ENCODE measurements at places on chromosomes 5 and 9.

GRCh38 chr5:94017579-94017978 lies 276.2 kb upstream of the POU5F2 start:
- H3K4me1 ChIP-seq: no peaks in the 10 kb centered on the region
- no peaks in the 10 kb centered on the region for H3K36me3 ChIP-seq
- H3K4me3 ChIP-seq: no peak overlapping the region
- no peak overlapping the region for H3K27ac ChIP-seq

DNA sequence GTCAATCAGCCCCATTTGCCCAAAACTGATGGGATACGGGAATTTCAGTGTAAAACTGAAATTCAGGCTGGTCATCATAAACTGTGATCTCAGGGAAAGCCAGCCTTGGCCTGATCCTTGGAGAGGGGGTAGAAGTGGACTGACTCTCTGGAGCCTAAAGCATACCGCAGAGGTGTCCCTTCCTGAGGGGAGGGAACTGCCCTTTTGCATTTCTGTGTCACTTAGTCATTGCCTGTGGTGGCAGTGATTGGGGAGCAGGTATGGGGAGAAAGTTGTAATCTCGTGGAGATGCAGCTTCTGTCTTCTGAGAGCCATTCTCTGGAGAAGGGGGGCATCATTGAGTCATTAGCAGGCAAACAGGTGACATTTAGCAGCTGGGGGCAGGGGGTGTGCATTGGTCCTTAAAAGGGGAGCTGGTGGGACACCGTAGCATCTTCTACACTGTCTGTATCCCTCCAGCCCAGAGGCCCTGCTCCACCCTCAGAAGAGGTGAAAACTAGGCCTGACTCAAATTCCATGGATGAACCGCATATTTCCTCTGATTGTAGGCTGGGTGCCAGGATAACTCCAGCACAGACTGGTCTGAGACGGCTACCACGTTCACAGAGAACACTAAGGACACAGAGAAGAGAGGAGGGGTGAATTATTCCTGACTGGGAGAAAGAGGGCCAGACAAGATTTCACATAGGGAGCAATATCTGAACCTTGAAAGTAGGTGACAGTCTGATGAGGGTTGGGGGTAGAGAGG lies 143.3 kb downstream of the SEC61B start:
- peaks cover 3% of the 10 kb centered on the region for H3K4me1 ChIP-seq
- no peaks in the 10 kb centered on the region for H3K36me3 ChIP-seq
- H3K27me3 ChIP-seq: no peaks in the 10 kb centered on the region
- no peak for DNase-seq
- no peak overlapping the region for H3K27ac ChIP-seq

DNA sequence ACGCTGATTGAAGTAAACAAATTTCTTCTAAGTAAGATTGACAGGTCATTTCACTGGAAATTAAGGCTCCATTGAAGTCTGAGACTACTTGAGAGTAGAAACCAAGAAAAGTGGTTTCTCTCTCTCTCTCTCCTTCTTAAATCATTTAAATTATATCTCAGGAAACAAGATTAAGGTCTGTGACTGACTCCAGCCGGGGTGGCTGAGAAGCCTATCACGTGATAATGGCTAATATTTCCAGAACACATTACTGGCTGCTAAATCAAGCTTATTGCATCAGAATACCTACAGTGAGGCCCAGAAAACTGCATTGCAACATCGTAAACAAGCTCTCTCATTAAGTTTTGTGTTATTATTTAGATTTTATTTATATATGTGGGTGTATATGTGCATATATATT lies 88.4 kb downstream of the PTCD2 start:
- DNase-seq: no peak
- no peak overlapping the region for H3K27ac ChIP-seq
- H3K4me3 ChIP-seq: no peak overlapping the region
- no peaks in the 10 kb centered on the region for H3K36me3 ChIP-seq

- H3K27ac ChIP-seq: no peak overlapping the region
- H3K4me1 ChIP-seq: peaks cover 6% of the 10 kb centered on the region
- H3K27me3 ChIP-seq: no peaks in the 10 kb centered on the region
- no peaks in the 10 kb centered on the region for H3K36me3 ChIP-seq
- H3K4me3 ChIP-seq: no peak overlapping the region
Observed at GRCh38 chr5:134637116-134637721, 4.6 kb upstream of the SAR1B start.

GRCh38 chr5:153783362-153783658 lies 255.4 kb downstream of the FAM114A2 start:
- H3K4me3 ChIP-seq: no peak overlapping the region
- DNase-seq: no peak
- H3K36me3 ChIP-seq: no peaks in the 10 kb centered on the region
- no peak overlapping the region for H3K27ac ChIP-seq

GRCh38 chr5:160044967-160045366 lies 36.0 kb downstream of the TTC1 start:
- DNase-seq: no peak
- H3K4me1 ChIP-seq: peaks cover 10% of the 10 kb centered on the region
- no peak overlapping the region for H3K27ac ChIP-seq
- H3K36me3 ChIP-seq: peaks cover 18% of the 10 kb centered on the region
- H3K27me3 ChIP-seq: no peaks in the 10 kb centered on the region

DNA sequence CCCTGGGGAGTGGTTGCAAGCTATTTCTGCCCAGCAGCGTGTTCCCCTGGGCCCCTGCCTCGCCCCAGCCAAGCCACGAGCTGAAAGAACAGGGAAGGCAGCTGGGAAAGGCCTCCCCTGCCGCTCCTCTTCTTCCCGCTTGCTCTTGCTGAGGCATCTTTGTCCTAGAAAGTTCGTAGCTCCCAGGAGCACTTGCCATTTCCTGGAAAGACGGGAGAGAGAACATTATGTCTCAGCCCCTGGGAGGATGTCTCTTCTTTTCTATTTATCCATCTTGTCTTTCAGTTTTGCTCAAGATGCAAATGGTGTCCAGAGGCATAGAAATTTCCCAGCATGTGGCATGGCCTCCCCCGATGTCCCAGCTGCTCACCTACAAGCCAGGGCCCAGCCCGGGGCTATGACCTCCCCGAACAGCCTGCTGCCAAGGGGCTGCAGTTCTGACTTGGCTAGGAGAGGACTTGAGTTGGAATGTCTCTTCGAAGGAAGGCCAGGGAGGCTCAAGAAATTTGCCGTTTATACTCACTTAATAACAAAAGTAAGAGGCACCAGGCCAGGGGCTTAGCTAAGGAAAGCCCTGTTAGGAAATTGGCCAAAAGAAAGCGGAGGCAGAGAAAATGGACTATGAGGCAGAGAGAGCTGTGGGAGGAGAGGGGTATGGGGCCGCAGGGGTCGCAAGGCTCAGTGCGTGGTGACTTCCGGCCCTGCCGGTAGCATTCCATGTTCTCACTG lies 87.3 kb downstream of the LIFR start:
- H3K27me3 ChIP-seq: no peaks in the 10 kb centered on the region
- peak overlapping the region; percentile 85 for H3K27ac ChIP-seq
- H3K4me3 ChIP-seq: no peak overlapping the region
- H3K36me3 ChIP-seq: no peaks in the 10 kb centered on the region
- peak; percentile 53 for DNase-seq
- peaks cover 21% of the 10 kb centered on the region for H3K4me1 ChIP-seq

GRCh38 chr9:84379740-84380139 lies 39.2 kb upstream of the SLC28A3 start:
- no peaks in the 10 kb centered on the region for H3K4me1 ChIP-seq
- H3K27ac ChIP-seq: no peak overlapping the region
- H3K4me3 ChIP-seq: no peak overlapping the region
- no peaks in the 10 kb centered on the region for H3K27me3 ChIP-seq
- no peak for DNase-seq
- no peaks in the 10 kb centered on the region for H3K36me3 ChIP-seq

DNA sequence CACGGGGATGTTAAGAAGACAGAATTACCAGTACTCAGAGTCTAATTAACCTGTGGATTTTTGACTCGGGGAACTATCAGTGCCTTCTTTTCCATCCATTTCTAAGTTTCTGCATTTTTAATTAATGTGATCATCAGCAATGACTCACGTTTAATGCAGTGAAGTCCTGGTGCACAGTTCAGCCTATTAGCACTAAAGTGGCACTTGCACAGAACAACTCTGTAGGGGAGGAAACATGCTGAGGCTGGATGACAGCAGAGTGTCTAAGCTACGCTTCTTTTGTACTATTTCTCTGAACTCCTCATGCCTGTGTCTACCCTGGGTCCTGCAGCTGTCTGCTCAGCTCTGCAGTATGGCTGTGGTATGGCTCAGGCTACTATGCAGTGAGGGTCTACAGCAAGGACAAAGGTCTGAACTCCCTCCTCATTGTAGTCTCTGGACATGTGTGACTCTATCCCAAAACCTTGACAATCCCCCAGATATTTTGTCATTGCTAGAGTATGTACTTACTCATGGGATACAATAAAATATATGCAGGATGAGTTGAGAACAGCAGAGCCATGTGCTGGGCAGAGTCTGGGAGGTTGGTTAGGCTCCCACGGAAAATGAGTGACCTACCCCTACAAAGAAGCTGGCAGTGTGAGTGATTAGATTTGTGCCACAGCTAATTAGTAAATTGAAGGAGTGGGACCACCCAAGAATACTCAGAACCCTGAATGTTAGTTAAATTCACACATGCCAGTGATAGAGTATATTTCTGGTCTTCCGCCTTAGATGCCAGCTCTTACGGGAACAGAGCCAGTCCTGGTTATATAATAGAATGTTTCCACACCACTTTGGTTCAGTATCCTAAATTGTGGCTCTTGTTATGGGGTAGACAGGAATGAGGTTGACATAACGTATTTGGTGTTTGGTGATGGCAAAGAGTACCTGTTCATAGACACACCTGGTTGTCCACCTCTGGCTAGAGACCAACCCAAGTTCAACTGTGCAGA lies 148.0 kb downstream of the GHR start:
- H3K36me3 ChIP-seq: no peaks in the 10 kb centered on the region
- no peaks in the 10 kb centered on the region for H3K4me1 ChIP-seq
- H3K4me3 ChIP-seq: no peak overlapping the region

DNA sequence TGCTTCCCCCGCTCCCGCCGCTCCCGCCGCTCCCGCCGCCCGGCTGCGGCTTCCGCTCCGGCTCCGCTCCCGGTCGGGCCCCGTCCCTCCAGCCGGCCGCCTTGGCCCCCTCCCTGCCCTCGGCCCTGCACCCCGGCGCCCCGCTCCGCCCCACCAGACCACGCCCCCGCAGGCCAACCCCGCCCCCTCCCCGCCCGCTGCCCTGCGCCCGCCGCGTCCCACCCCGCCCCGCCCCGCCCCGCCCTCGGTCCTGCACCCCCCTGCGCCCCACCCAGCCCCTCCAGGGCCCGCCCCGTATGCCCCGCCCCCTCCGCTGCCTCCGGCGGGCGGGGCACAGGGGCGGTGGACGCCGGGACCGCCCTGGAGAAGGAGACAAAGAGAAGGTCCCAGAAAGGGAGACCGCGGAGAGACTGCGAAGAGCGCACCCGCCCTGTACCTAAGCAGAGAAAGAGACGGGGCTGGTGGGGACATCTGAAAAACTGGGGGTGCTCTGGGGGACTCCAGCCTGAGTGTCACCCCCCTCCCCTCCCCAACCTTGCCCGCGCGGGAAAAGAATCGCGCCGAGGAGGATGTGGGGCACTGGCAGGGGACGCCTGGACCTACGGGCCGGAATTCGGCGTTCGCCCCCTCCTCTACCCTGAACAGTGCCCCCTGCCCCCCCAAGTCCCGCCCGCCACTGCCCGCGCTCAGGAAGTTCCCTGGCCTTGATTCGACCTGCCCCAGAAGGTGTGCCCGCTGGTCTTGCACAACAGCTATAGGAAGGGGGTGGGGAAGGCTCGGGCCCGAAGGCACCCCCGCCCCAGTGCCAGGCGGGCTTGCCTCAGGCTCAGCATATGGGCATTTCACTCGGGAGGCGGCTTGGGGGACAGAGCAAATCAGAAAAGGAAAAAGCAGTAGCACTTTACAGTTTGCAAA lies 42.8 kb upstream of the STXBP1 start:
- no peaks in the 10 kb centered on the region for H3K27me3 ChIP-seq
- peak; percentile 96 for DNase-seq
- peak overlapping the region; percentile 48 for H3K4me3 ChIP-seq
- H3K4me1 ChIP-seq: peaks cover 43% of the 10 kb centered on the region

DNA sequence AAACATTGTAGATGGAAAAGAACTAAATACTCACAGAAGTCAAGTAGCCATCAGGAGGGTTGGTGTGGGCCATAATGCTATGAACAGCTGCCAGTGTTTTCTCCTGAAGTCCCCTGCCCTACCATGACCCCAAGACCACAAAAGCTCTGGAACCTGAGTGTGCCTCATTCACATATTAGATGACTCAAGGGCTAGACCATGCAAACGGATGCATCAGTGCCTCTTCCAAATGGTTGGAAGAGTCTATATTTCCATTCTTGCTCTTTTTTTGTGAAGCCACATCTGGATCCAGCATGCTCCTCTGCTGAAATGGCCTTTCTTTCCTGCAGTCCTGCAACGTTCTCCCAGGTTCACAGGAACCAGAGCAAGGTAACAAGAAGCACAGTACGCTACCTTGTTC lies 136.6 kb upstream of the EPB41L4A start:
- H3K27ac ChIP-seq: no peak overlapping the region
- H3K36me3 ChIP-seq: no peaks in the 10 kb centered on the region
- H3K4me3 ChIP-seq: no peak overlapping the region
- peaks cover 4% of the 10 kb centered on the region for H3K4me1 ChIP-seq
- no peak for DNase-seq

GRCh38 chr5:146510559-146511125 lies 5.3 kb downstream of the GPR151 start:
- no peak overlapping the region for H3K4me3 ChIP-seq
- H3K27me3 ChIP-seq: no peaks in the 10 kb centered on the region
- no peaks in the 10 kb centered on the region for H3K4me1 ChIP-seq
- no peak for DNase-seq

DNA sequence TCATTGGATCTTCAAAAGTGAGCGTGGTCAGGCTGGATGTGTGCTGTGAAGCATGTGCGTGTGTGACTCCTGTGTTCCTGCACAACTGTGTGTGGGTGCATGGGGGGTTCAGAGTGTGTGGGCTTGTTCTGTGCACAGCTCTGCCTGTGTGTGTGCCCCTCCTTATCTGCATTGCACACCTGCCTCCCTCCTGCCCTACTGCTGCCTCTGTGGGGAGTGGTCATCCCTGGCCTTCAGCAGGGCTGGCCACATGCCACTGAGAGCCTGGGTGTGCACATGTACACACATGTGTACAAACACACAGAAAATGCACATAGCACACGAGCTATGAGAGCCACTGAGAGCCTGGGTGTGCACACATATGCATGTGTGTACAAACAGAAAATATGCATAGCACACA lies 92.1 kb downstream of the CACNA1B start:
- no peak overlapping the region for H3K27ac ChIP-seq
- H3K4me1 ChIP-seq: no peaks in the 10 kb centered on the region
- no peaks in the 10 kb centered on the region for H3K27me3 ChIP-seq
